ENCODE measurements at places on chromosomes 1 and 21.
A peak's percentile ranks its signal among the peaks of the same experiment; 100 is the strongest.

DNA sequence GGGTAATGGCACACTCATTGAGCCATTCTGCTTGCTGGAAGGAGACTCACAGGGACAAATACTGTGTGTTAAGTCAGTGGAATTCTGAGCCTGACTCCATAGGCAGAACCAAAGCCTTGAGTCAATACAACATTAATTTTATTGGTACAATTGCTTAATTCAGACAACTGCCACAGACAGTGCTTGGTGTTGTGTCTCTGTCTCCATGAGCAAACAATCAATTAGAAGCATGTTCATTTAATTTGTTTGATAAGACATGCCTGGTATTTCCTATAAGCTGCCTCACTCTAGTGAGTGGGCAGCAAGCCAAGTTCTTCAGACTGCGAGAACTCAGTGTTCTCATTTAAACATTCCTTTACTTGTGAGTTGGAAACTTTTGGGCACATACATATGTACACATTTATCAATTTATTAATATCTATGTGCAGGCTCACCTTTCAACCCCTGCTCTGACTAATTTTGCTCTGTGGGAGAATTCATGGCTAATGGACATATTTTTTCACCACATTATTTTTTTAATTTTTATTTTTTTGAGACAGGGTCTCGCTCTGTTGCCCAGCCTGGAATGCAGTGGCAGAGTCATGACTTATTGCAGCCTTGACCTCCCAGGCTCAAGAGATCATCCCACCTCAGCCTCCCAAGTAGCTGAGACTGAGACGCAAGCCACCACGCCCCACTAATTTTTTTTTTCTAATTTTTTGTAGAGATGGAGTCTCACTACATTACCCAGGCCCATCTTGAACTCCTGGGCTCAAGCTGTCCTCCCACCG lies 4.5 kb upstream of the SRSF10 start:
- DNase-seq = peak; percentile 42

- no peak for DNase-seq
Observed at GRCh38 chr1:67589519-67590233, 95.3 kb upstream of the GADD45A start.

GRCh38 chr1:248852481-248853405 lies 6.1 kb downstream of the ZNF692 start:
- DNase-seq = no peak

DNA sequence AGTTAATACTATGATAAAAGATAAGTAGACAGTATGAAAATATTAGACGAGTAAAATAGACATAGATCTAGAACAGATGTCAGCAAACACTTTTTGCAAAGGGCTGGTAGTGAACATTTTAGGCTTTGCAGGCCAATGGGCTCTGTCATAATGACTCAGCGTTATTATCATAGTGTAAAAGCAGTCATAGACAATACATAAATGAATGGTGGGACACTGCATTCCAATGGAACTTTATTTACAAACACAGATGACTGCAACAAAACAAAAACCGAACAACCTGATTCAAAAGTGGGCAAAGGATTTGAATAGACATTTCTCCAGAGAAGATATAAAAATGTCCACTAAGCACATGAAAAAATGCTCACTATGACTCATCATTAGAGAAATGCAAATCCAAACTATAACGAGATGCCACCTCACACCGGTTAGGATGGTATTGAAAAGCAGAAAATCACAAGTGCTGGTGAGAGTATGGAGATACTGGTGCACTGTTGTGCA lies 7.3 kb downstream of the GSTM5 start:
- no peak for DNase-seq

DNA sequence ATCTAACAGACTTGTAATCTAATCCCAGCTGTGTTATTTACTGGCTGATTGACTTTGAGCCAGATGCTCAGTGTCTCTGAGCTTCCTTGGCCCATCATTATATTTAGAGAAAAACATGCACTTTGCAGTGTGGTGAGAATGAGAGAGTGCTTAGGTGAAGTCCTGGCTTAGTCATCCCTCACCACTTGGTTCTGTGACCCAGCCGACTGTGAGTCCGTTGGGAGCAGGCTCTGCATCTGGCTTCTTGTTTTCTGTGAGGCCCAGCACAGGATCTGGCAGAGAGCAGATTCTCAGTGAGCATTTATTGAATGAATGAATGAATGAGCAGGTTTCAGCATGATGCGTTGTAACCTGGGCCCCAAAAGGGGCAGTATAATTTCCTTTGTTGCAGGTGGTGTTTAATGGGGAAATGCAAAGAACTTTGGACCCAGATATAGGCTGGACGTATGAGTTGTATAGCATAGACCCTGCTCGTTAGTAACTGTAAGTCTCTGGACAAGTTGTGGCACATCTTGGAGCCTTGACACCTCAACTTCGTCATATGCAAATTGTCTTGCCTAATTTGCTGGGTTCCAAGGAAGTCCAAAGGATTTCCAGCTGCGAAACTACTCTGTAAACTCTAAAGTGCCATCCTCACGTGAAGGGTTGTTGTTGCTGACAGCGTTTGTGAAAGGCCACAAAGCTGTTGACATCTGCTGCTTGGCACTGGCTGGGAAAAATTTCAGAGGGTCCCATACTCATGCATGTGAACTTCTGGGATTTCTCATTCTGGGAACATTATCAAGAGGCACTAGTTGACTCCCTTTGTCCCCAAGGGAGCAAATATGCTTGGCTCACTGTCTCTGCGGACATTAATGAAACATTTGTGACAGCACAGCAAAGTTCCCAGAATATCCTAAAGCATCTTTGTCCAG lies 138.8 kb upstream of the USP24 start:
- DNase-seq = no peak

- no peak for DNase-seq
Observed at GRCh38 chr1:234706199-234706598, 96.2 kb upstream of the IRF2BP2 start.

- no peak for DNase-seq
Observed at GRCh38 chr1:203582568-203582967, 44.1 kb upstream of the ATP2B4 start.

GRCh38 chr1:118302145-118302544 lies 117.1 kb upstream of the SPAG17 start:
- no peak for DNase-seq

- DNase-seq = no peak
Observed at GRCh38 chr1:159828581-159829272, 2.1 kb downstream of the SLAMF8 start.

- DNase-seq = no peak
Observed at GRCh38 chr1:237528545-237528944, 362.2 kb downstream of the ZP4 start.

- peak; percentile 15 for DNase-seq
Observed at GRCh38 chr1:50986653-50987052, 16.6 kb downstream of the CDKN2C start.

DNA sequence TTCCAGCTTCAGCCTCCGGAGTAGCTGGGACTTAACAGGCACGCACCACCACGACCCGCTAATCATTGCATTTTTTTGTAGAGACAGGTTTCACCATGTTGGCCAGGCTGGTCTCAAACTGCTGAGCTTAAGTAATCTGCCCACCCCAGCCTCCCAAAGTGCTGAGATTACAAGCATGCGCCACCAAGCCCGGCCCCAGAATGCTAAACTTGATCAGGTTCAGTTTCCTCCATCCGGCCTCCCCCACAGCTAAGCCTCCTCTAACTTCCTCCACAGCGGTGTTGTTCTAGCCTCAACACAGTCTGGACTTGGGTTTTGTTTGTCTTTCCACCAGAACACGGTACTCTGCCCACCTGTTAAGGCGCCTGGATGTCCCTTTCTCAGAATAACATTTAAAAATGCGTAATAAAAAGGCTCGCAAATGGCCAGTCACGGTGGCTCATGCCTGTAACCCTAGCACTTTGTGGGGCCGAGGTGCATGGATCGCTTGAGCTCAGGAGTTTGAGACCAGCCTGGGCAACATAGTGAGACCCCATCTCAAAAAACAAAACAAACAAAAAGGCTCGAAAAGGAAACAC lies 2.4 kb downstream of the PARP1 start:
- DNase-seq = no peak

DNA sequence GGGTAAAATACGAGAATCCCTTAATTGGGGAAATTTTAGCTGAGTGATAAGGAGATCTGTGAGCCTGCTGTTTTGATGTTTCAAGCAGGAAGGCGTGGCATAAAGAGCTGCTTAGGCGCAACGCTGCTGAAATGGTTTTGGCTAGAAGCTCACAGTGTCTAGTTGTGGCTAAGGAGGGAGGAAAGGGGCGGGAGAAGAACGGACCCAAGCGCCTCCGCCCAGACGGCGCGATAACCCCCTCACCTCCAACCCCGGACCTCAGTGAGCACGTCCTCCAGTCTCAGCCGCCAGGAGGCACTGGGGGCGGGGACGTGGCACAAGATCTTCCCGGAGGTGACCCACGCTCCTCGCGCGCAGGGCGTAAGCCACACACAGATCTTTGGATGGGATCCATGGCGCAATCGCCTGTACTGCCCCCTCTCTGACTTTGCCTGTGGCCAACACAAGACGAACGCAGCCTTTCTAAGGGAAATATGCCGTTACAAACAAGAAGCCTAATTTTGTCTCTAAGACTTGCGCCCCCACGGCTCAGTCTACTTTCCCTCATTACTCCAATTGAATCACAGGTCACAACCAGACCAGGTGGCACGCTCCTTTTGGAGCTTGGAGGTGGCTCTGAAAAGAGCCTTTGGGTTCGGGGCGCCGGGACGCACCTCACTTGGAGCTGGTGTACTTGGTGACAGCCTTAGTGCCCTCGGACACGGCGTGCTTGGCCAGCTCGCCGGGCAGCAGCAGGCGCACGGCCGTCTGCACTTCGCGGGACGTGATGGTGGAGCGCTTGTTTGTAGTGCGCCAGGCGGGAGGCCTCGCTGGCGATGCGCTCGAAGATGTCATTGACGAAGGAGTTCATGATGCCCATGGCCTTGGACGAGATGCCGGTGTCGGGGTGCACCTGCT lies 23.4 kb upstream of the RNF187 start:
- peak; percentile 58 for DNase-seq

GRCh38 chr1:39699419-39699818 lies 8.2 kb upstream of the HPCAL4 start:
- no peak for DNase-seq

GRCh38 chr1:223780949-223781348 lies 64.8 kb downstream of the TP53BP2 start:
- no peak for DNase-seq

DNA sequence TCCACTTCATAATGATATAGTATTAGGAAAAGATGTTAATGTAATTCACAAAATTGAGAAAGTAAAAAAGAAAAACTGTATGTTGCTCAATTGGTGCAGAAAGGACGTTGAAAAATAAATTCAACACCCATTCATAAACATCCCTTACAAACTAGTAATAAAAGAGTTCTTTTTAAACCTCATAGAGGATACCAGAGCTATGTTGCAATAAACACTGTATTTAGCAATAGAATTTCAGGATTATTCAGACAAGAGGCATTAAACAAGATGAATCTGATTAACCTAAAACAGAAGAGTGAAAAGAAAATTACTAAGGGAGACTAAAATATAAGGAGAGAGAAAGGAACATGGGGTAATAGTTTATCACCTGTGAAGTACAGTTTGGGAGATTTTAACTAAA lies 154.8 kb downstream of the NTPCR start:
- no peak for DNase-seq

GRCh38 chr1:229383961-229384360 lies 41.1 kb upstream of the CCSAP start:
- no peak for DNase-seq
